ENCODE measurements at places on chromosomes 1 and 21.

GRCh38 chr1:34696230-34696629 is 58.6 kb upstream of the GJB5 start:
- no peaks in the 10 kb centered on the region for H3K36me3 ChIP-seq
- no peak overlapping the region for H3K4me3 ChIP-seq
- DNase-seq, result no peak
- no peak overlapping the region for H3K27ac ChIP-seq

GRCh38 chr1:21680918-21681317 is 11.8 kb upstream of the RAP1GAP start:
- DNase-seq, result no peak
- H3K27ac ChIP-seq, result no peak overlapping the region
- H3K4me1 ChIP-seq, result no peaks in the 10 kb centered on the region
- H3K36me3 ChIP-seq, result no peaks in the 10 kb centered on the region

DNA sequence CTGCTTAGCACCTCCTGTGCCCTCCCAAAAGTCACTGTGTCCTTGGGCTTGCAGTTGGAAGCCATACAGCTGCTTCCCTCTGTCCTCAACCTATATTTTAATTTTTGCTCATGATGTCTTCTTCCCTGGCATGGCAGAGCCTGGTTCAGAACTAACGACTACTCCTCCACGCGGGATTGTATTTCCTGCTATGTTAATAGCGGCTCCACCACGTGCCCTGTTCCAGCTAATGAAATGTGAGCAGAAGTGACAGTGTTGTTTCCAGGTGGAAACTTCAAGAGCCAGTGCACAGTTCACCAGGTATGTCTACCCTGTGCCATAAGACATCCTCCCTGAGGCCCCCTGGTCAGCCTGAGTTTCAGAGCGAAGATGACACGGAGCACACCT is 52.1 kb downstream of the DHRS3 start:
- no peak overlapping the region for H3K4me3 ChIP-seq
- DNase-seq, result no peak
- peaks cover 22% of the 10 kb centered on the region for H3K36me3 ChIP-seq
- H3K27me3 ChIP-seq, result no peaks in the 10 kb centered on the region
- peaks cover 4% of the 10 kb centered on the region for H3K4me1 ChIP-seq
- peak overlapping the region; percentile 84 for H3K27ac ChIP-seq

DNA sequence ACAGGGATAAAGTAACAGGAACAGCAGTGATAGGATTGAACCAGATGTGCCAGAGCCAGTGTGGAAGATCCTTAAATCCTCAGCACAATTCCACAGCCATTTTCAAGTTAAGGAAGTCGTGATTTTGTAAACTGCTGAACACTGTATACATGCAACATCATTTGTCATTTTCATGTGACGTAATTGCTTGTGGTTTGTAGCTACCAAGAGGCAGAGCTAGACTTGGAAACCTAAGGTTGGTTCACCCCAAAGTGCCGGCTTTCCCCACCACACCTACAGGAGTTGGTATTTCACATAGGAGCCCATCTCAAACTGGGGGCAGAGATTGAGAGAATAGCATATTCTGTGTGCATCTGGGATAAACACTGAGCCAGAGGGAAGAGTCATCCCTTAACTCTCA is 113.9 kb downstream of the CAPN8 start:
- H3K27me3 ChIP-seq, result peaks cover 5% of the 10 kb centered on the region
- H3K4me3 ChIP-seq, result no peak overlapping the region
- H3K36me3 ChIP-seq, result no peaks in the 10 kb centered on the region

DNA sequence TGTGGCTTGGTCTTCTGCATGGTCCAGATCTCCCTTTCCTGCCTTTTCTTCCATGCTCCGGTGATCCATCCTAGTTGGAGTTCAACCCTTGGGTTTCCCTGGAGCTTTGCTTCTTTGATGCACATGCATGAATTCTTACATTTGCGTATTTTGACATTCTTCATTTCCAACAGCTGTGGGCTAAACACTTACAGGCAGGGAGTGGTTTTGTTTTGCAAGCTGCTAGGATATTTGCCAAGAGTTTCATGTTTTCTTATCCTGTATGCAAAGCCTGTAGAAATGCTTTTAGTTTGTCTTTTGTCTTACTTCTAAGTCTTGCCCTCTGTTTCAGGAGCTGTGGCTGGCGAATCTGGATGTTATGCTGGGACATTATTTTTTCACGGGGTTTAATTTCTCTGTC is 90.3 kb upstream of the PAXBP1 start:
- no peaks in the 10 kb centered on the region for H3K4me1 ChIP-seq
- H3K27me3 ChIP-seq, result peaks cover 12% of the 10 kb centered on the region
- H3K4me3 ChIP-seq, result no peak overlapping the region
- no peak overlapping the region for H3K27ac ChIP-seq

DNA sequence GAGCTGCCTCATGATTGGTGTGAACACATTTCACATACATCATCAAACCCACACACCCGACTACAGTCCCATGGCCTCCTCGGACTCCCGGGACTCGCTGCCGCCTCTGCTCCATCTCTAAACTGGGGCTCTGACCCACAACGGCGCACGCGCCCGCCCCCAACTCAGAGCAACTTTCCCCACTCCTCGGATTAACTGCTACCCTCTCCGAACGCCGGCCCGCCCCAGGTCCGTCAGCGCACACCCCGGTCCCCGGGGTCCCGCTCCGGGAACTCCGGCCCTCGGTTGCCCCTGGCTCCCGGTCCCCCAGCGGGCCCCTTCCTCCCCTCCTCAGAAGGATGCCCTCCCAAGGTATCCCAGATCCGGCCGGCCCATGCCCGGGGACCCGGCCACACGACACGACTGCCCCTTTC is 740 bp downstream of the DSTYK start:
- peak overlapping the region; percentile 98 for H3K27ac ChIP-seq
- peak overlapping the region; percentile 98 for H3K4me3 ChIP-seq
- peaks cover 38% of the 10 kb centered on the region for H3K4me1 ChIP-seq
- H3K36me3 ChIP-seq, result no peaks in the 10 kb centered on the region

- H3K36me3 ChIP-seq, result peaks cover 25% of the 10 kb centered on the region
- no peaks in the 10 kb centered on the region for H3K27me3 ChIP-seq
- DNase-seq, result no peak
Measured at GRCh38 chr1:89927049-89927448, 67.9 kb upstream of the ZNF326 start.

DNA sequence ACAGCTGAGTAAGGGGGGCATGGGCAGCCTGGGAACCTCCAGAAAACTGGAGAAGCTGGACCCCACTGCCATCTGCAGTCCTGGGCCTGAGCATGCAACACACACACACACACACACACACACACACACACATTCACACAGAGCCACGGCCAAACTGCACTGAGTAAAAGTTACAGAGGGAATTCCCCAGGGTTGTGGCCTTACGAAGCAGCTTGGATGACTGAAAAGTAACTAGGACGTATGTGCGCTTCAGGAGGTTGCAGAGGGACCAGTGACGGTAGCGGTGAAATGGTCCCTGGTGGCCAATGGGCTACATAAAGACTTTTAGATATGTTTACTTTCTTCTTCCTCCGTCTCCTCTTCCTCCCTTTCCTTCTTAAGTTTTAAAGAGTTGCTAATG is 232.5 kb upstream of the TMEM51 start:
- no peaks in the 10 kb centered on the region for H3K36me3 ChIP-seq
- DNase-seq, result no peak
- H3K4me3 ChIP-seq, result no peak overlapping the region
- no peak overlapping the region for H3K27ac ChIP-seq
- H3K27me3 ChIP-seq, result peaks cover 48% of the 10 kb centered on the region
- H3K4me1 ChIP-seq, result peaks cover 4% of the 10 kb centered on the region

GRCh38 chr1:10613861-10614260 is 139.1 kb downstream of the PEX14 start:
- H3K4me3 ChIP-seq, result no peak overlapping the region
- H3K27ac ChIP-seq, result no peak overlapping the region
- no peaks in the 10 kb centered on the region for H3K27me3 ChIP-seq
- no peak for DNase-seq
- H3K36me3 ChIP-seq, result peaks cover 7% of the 10 kb centered on the region

DNA sequence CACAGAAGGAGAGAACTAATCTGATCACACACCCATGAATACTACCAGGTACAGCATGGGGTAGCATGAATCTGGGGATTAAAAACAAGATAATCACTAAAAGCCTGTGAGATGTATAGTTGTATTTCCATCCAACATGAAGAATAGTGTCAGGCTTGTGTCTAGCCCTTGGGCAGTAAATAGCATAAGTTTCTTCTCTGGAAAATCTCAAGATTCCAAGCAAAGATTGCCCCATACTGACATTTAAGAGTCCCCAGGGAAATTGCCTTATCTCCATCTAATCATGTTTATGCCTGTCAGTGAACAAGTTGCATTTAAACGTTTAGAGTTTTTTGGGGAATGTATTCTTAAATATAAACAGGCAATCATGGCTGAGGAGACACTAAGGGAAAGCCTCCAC is 109.2 kb upstream of the SERTAD4 start:
- peaks cover 3% of the 10 kb centered on the region for H3K27me3 ChIP-seq
- H3K27ac ChIP-seq, result no peak overlapping the region
- H3K36me3 ChIP-seq, result peaks cover 2% of the 10 kb centered on the region
- no peak overlapping the region for H3K4me3 ChIP-seq

GRCh38 chr1:163766257-163766918 is 444.6 kb downstream of the NUF2 start:
- DNase-seq, result no peak
- no peaks in the 10 kb centered on the region for H3K4me1 ChIP-seq
- no peaks in the 10 kb centered on the region for H3K27me3 ChIP-seq
- no peak overlapping the region for H3K27ac ChIP-seq
- peaks cover 7% of the 10 kb centered on the region for H3K36me3 ChIP-seq

DNA sequence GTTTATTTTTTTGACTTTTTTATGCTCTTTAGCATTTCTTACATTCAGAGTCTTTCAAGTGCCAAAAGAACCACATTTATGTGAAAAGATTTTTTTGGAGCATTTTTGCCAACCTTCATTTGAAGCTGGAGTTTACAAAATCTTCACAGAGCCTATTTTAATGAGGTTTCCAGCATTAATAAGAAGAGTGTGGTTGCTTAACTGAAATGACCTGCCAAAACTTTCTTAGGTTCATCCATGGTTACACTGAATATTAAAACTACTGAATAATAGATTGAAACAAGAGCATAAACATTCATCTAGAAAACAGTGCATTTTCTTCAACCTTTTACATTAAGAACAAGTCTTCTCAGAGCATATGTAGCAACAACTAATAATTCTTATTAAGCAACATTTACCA is 672.3 kb upstream of the CXADR start:
- no peaks in the 10 kb centered on the region for H3K27me3 ChIP-seq
- H3K4me3 ChIP-seq, result no peak overlapping the region
- H3K36me3 ChIP-seq, result no peaks in the 10 kb centered on the region
- no peak for DNase-seq
- no peaks in the 10 kb centered on the region for H3K4me1 ChIP-seq

DNA sequence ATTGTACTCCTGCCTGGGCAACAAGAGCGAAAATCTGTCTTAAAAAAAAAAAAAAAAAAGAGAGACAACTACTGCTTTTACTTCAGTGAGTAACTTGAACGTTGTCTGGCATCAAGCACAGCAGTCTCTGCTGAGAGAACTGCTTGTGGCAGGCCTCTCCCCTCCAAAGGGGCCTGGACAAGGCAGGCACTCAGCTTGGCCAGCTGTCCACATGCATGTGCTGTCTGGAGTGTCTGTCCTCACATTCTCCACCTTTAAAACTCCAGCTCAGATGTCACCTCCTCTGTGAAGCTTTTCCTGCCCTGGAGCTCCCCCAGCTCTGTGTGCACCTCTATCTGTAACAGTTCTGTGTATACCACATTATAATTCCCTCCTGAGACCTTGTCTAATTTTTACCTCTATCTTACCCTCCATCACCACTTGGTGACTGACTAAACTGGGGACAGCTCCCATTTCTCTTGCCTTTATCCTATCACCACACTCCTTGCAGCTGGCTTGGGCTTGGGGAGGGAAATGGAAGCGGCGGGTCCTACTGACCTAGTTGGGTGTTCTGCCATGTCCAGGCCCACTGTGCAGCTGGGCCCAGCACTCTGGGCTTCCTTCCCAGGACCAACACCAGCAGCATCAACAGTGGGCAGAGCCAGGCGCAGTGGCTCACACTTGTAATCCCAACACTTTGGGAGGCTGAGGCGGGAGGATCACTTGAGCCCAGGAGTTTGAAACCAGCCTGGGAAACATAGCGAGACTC is 71.4 kb upstream of the ARTN start:
- H3K27me3 ChIP-seq, result no peaks in the 10 kb centered on the region
- no peak overlapping the region for H3K27ac ChIP-seq
- peaks cover 4% of the 10 kb centered on the region for H3K36me3 ChIP-seq

DNA sequence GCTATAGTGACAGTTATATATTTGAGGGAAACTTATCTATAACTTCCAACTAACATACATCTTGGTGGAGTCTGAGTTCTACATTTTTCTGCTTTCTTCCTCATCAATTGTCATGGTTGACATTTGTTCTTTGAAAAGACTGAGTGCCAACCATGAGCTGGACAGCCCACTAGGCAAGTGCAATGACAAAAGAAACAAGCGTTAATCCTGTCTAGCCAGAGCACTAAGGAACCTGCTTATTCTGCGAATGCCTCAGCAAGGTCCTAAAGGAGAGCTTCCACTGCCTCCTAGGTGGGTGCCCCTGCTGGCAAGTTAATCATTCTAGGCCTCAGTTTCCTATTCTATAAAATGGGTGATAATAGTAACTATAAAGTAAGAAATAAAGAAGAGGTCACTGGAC is 44.8 kb downstream of the IRF2BP2 start:
- H3K27ac ChIP-seq, result no peak overlapping the region
- no peak overlapping the region for H3K4me3 ChIP-seq
- no peaks in the 10 kb centered on the region for H3K4me1 ChIP-seq
- no peak for DNase-seq

DNA sequence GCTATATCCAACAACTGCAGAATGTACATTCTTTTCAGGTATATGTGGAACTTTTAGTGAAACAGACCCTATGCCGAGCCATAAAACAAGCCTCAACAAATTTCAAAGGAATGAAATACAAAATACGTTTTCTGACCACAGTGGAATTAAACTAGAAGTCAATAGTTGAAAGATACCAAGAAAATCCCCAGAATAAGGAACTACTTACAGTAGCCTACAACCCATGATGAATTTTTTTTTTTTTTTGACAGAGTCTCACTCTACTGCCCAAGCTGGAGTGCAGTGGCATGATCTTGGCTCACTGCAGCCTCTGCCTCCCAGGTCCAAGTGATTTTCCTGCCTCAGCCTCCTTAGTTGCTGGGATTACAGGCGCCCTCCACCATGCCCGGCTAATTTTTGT is 83.4 kb downstream of the RUNX3 start:
- peak overlapping the region; percentile 26 for H3K4me3 ChIP-seq
- no peaks in the 10 kb centered on the region for H3K36me3 ChIP-seq
- H3K27me3 ChIP-seq, result no peaks in the 10 kb centered on the region
- H3K27ac ChIP-seq, result no peak overlapping the region
- no peak for DNase-seq

DNA sequence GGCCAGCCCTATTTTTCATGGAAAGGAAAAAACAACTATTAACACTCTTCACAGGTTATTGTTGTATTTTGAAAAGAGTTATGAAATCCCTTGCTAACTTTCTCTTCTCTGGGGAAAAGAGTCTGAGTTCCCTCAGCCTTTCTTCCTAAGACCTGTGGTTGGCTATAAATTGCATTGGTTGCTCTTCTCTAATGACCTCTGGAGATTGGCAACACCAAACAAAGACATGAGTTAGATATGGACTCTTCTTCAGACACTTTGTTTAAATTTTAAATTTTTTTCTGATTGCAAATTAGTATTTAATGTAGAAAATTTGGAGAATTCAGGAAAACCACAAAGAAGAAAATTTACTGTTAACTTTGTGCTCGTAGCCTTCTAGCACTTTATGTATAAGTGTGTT is 275.7 kb downstream of the PBX1 start:
- no peak overlapping the region for H3K27ac ChIP-seq
- no peaks in the 10 kb centered on the region for H3K4me1 ChIP-seq
- no peak overlapping the region for H3K4me3 ChIP-seq
- no peak for DNase-seq
- H3K27me3 ChIP-seq, result peaks cover 4% of the 10 kb centered on the region
- no peaks in the 10 kb centered on the region for H3K36me3 ChIP-seq

Data from naive thymus-derived CD8-positive, alpha-beta T cell (primary cell).